Stimulated activated CD4-positive, alpha-beta T cell treated with anti-CD3 and anti-CD28 coated beads, Interleukin-1b, Interleukin-23, amount 100 ng/mL, for 1 hour (primary cell): ENCODE measurements at places on chromosomes 2 and 18.

DNA sequence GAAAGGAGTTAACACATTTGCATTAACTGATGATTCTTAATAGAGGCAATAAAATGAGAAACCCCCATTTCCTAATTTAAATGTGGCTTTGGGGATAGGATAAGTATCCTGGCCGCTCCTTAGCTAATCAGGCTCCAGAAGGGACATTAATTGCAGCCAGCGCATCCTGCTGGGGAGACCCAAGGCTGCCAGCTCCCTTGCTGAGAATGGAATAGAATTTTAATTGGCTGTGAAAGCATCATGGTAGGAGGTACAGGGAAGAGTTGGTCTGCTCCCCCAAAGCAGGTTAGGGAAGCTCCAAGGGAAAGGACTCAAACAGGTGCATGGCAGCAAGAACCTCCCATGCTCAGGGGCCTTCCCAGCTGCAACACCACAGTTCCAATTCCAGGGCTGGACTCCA lies 71.4 kb downstream of the MARCHF4 start:
- no peak for DNase-seq

- no peak for DNase-seq
These were observed 110.8 kb upstream of the GLI2 start for GRCh38 chr2:120624738-120625446.

DNA sequence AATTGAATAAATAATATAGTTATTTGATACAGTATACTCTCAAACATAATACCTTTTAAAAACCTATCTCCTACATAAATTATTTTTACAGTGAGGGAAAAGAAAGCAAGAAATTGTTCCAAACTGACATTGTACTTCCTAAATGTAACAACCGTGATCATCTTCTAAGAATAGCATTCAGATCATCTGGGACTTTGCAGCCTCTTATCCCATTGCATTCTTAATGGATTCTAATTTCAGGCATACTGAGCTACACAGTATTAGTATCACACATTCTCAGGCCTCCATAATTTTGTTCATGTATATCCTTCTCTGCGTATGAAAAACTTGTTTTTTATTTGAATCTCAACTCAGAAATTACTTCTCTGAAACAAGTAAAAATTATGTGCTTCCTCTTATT lies 1134.7 kb upstream of the CDH2 start:
- DNase-seq: no peak

DNA sequence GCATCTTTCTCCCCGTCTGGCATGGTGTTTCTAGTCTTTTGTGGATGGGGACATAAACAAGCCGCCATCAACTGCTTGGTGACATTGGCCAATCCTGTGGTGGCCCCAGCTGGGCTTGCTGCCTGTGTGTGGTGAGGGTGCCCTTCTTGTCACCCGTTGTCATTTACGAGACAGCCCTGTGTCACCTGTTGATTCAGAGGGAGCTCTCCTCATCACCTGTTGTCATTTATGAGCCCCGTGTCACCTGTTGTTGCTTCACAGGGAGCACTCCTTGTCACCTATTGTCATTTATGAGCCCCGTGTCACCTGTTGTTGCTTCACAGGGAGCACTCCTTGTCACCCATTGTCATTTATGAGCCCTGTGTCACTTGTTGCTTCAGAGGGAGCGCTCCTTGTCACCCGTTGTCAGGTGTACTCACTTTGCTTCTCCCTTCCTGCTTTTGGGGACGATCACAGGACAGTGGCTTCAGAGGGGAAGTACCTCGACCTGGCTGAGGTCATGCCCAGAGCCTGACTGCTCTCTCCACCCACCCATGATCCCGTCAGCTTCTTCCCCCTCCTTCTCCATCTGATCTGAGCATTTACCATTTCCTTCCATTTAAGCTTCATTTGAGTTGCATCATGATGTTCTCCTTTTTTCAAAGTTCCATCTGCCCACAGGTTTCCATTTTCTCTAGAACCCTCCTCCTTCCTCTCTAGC lies 29.1 kb downstream of the HPCAL1 start:
- DNase-seq: no peak

DNA sequence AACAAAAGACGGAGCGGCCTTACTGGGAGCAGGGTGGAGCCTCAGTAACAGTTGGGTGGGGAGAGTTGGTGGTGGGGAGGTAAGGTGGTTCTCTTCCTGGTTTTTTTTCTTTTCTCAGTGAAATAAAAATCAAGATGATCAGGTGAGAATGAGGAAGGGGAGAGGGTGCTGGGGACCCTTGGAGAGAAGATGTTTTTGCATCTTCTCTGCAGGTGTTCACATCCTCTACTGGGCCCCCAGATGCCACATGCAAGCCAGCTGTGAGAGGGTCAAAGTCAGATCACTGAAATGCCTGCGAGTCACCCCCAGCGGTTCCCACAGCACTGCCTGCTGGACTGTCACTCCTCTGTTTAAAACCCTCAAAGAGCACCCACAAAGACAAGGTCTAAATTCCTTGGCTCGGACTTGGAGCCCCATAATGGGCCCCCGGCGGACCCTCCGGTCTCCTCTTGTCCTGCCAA lies 69.8 kb upstream of the FHL2 start:
- no peak for DNase-seq

DNA sequence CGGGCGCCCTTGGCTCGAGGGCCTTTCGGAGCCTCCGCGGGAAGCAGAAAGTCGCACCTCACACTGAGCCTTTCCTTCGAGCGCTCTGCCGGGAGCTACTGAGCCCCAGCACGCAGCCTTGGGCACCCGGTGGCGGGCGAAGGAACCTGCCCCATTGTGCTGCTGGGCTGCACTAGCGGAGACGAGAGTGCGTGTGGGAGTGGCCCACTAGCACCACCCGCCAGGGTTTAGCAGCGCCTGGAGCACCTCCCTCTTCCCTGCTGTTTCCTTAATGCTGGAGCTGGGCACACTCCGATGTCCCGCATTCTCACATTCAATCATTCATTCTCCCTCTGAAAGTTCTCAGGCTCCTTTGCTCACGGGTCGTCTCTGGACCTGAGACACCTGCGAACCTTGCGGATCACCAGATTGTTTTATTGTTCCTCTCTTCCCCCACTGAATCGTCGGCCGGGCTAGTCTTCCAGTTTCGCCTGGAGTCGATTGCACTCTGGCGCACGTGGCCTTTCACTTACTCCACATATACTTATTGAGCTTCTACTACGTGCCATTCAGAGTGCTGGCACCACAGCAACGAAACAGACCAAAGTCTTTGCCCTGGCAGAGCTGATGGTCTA lies 8.5 kb upstream of the PAX3 start:
- DNase-seq: no peak

- DNase-seq: no peak
These were observed 129.7 kb downstream of the TGIF1 start for GRCh38 chr18:3579701-3580100.

DNA sequence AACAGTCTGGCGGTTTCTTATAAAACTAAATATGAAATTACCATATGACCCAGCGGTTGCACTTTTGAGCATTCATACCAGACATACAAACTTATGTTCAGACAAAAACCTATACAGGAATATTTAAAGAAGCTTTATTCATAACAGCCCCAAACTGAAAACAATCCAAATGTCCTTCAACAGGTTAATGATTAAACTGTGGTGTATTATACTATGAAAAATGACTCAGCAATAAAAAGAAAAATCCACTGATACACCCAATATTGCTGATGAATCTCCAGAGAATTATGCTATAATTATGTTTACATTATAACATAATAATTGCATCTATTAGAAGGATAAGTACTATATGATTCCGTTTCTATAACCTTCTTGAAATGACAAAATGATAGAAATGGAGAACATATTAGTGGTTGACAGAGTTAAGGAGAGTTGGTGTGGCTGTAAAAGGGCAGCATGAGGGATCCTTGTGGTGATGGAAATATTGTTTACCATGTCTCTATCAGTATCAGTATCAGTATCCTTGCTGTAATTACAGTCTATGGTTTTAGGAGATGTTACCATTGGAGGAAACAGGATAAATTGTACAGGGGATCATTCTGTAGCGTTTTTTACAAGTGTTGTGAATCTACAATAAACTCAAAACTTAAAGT lies 127.1 kb downstream of the DSC3 start:
- no peak for DNase-seq

- DNase-seq: no peak
These were observed 645.3 kb upstream of the DDX18 start for GRCh38 chr2:117169036-117169765.

GRCh38 chr2:20914771-20915170 lies 91.9 kb upstream of the LDAH start:
- DNase-seq: no peak

DNA sequence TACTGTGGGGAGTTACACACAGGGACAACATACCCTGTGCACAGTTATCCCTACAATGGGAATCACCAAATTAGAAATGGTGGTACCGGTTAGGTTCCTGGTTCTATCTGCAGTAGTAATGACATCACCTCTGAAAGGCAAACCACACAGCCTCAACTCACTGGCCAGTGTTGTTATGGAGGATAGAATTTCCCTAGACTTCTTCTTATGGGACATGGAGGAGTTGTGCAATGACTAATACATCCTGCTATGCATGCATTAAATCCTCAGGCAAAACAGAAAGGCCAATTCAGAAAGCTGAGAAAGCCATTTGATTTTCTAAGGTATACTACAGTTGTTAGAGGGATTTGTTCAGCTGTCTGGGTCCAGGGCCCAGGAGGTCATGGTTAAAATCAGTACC lies 439.3 kb downstream of the TMX3 start:
- DNase-seq: no peak

DNA sequence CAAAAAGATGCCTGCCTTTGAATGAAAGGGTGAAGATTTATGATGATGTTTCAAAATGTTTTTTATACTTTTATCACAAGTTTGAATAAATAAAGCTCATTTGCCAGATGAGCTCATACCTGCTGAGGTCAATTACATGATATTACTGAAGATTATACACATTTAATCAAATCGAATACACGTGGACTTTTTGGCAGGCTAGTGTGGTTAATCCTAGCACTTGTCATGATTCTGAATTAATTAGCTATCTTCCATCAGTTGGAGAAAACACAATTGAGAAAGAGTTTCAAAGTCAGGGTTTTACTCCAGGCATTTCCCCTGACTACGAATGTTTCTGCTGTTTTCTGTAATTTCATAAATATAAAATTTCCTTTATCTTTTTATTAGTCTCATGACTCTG lies 54.4 kb downstream of the LRPPRC start:
- no peak for DNase-seq

DNA sequence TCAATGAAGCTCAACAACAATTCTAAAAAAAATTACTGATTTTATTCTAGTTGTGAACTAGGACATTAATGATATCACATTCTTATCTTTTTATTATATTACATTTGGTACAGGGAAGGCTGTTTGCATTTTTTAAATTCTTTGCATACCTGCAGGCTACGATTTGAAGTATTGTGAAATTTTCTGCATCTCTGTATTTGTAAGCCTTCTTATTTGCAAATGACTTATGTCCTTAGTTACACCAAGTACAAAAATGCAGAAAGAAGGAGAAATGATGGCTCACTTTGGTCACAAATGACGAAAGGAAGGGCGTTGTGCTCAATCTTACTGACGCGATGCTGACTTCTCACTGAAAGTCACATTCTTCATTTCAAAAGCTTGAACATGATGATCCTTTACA lies 227.5 kb upstream of the SOX11 start:
- no peak for DNase-seq

DNA sequence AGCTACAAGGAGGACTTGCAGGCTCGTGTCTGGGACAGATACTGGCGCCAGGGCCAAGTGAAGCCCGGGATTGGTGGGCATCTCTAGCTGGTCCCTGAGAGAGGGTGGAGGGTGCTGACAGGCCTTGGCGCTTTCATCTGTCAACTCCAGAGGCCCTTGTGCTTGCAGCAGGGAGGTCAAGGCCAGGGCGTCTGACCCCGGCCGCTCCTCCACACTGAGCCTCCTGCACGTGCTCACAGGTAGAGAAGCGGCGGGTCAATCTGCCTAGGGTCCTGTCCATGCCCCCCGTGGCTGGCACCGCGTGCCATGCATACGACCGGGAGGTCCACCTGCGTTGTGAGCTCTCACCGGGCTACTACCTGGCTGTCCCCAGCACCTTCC lies 9.5 kb downstream of the CAPN10 start:
- no peak for DNase-seq
